Kidney epithelial cell (primary cell): ENCODE measurements at places on chromosomes 7 and 10. TPM values are rescaled to one million over a fixed set of nuclear protein-coding genes. Genes with fewer than 3 reads are reported as not detected.

DNA sequence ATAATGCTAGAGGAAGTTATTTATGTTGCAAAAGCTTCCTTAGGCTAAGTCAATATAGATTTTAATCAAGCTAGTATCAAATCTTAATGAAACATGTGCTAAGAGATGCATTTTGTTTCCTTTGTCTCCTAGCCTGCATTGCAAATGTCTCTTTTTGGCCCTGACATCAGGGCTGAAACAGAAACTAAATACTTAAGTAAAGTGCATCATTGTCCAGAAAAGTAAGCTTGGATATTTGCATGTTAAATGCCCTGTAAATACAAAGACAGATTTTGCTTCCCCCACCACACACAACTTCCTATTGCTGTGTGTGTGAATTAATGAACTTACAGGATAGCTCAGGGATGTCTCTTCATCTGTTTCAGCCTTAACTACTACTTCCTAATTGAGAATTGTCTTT lies 10.0 kb upstream of the STAMBPL1 start:
- DNase-seq: no peak

- peak; percentile 61 for DNase-seq
Measured at GRCh38 chr7:42091461-42092291, 145.3 kb downstream of the GLI3 start.

PAX4 gene
- not detected in 2 replicates for total RNA-seq

TRIM73 gene
- 0.48 TPM in 1 of 2 replicates, not detected in the other for total RNA-seq

DNA sequence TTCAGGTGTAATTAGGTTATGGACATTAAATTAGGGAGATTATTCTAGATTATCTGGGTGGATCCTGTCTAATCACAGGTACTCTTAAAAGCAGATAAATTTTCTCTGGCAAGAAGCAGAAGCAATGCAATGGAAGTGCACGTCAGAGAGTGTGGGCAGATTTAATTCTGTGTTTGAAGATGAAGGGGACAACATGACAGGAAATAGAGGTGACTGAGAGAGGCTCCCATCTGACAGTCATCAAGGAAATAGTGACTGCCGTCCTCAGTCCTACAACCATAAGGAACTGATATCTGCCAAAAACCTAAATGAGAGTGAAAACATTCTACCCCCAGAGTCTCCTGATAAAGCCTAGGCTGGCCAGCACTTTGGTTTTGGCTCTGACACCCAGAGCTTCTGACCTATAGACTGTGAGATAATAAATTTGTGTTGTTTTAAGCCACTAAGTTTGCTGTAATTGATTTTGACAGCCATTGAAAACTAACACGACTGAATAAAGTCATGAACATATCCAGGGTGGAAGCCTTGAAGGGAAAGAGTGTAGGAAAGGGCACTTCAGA lies 30.5 kb upstream of the DDX50 start:
- no peak for DNase-seq

- no peak for DNase-seq
Measured at GRCh38 chr7:43351683-43352082, 231.2 kb upstream of the STK17A start.

PDK4 gene
- 0.42 and 0.48 TPM in 2 replicates for total RNA-seq

DNA sequence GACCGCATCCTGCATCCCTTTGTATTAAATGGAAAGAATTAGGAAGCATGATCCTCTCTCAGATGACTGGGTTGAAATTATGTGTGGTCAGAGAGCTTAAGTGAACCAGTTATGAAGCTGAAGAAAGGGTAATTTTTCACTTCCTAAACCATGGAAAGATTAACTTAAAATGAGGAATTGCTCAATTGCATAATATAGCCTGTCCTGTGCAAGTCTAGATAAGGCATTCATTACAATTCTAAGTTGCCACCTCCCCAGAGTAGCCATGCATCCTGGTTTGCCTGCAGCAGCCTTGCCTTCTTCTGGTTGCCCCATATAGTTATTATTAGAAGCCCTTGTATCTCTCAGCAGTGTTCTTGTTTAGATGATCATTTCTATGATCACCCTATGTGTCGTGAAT lies 45.3 kb downstream of the STARD3NL start:
- no peak for DNase-seq

ADCY1 gene
- 5.8 and 6.6 TPM in 2 replicates for total RNA-seq

FKBP9 gene
- total RNA-seq: 107 TPM in 2 replicates

ST7 gene
- 17.0 and 19.0 TPM in 2 replicates for total RNA-seq

DNA sequence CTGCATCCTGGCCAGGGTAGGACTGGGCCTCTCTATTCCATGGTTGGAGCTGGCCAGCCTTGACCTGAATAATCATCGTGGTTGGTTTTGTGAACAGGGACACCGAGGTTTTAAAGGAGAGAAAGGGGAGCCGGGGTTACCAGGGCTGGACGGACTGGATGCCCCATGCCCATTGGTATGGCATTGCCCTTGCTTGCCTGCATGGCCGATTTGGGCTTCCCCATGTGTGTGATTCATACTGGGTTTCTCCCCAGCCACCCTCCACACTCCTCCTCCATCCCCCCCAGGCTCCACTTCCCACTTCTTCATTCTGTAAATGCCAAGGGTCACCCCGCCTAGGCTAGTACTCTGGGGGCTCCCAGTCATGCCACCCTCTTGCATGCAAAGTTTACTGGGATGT lies 98.8 kb upstream of the MACROH2A2 start:
- no peak for DNase-seq

LRRC18 gene
- not detected in 2 replicates for total RNA-seq

GRCh38 chr10:70458329-70459060 lies 17.0 kb upstream of the NODAL start:
- peak; percentile 31 for DNase-seq

DNA sequence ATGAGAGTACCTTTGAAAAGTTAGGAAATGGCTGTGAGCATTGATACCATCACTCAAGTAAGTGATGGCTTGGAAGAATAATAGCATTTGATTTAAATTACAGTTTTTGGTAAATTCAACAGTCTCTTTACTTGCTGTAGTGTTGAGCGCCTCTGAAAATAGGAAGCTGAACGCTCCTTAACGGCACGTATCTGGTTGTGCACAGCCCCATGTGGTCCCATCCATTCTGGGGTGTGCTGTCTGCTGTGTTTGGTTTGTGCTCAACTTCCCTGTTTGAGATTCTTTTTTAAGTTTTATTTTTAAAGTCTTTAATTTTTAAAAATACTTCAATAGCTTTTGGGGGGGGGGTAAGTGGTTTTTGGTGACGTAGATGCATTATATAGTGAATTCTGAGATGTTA lies 51.5 kb downstream of the DNAJB6 start:
- no peak for DNase-seq

- no peak for DNase-seq
Measured at GRCh38 chr7:38881015-38881414, 28.0 kb downstream of the VPS41 start.

ZNF804B gene
- total RNA-seq: not detected in 2 replicates

- DNase-seq: no peak
Measured at GRCh38 chr10:70528741-70529362, 50.3 kb downstream of the PALD1 start.

DNA sequence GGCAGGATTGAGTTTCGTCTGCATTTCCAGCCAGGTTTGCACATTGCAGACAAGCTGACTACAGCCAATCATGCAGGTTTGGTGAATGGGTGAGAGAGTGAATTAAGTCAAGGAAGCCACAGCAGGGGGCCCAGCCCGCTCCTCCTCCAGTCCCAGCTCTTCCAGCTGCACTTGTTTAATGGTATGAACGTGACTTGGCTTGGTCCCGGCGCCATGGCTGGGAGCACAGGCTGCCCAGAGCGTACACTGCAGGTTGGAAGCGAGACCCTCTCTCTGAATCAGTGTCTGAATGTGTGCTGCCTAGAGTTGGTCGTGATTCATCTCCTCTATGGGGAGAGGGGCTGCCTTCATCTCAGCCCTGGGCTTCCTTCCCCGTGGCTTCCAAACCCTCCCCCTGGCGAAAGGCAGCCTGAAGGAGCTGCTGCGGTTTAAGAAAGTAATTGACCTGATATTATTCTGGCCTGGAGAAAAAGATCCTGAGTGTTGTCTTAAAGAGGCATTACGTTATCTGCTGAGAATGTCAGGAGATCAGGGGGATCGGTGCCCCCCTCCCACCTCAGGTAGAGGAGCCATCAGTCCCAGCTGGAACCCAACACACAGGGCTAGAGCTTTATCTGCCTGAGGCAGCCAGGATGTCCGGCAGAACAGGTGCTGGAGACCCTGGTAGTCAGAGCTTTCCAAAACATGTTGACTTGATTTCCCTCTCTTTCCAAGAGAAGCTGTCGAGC lies 132.1 kb downstream of the COL26A1 start:
- DNase-seq: no peak

ABCB1 gene
- 3.0 and 5.0 TPM in 2 replicates for total RNA-seq

ICA1 gene
- 20.7 and 22.1 TPM in 2 replicates for total RNA-seq

- peak; percentile 16 for DNase-seq
Measured at GRCh38 chr7:4883372-4884144, at the start of gene RADIL. Gene RADIL (minus strand): TSS chr7:4883716. CDS start chr7:4878139, 5,577 bp downstream.

PTEN gene
- 39.3 and 39.4 TPM in 2 replicates for total RNA-seq

DNA sequence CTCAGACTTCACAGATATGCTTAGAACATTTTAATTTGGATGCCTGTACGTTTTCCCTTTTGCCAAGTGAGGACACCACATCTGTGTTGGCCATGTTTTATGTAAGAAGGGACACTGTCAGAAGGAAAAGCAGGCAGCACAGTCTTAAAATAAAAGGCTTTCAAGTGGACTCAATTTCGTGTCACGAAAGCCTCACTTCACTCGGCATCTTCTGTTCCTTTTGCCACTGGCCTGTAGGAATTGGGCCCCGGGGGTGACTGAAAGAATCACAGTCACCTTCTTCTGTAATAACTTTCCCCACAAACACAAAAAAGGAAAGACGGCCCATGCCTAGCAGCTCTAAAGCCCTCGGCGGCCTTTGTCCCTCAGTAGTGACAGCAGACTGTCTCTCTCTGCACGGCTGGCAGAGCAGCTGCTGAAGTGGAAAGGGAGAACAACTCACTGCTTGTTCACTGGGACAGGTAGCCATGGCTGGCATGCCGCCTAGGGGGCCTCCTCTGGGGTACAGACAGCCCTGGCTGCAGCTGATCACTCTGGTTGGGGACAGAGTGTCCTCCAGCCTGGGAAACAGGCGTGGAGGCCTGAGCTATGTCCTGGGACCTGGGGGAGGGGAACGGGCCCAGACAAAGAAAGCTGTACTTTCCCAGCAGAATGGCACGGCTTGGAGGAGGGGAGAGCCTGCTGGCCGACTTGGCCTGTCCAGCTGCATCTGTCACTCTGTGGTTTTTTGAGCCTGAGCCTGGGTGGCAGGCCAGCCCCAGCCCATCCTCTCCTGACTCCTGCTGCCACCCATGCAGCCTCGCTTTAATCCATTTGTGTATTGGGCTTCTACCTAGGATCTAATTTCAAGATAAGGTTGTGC lies 4.4 kb downstream of the RASSF4 start:
- no peak for DNase-seq

ECHDC3 gene
- total RNA-seq: 31.6 and 35.1 TPM in 2 replicates

- no peak for DNase-seq
Measured at GRCh38 chr10:8194050-8194449, 139.6 kb downstream of the GATA3 start.

DNA sequence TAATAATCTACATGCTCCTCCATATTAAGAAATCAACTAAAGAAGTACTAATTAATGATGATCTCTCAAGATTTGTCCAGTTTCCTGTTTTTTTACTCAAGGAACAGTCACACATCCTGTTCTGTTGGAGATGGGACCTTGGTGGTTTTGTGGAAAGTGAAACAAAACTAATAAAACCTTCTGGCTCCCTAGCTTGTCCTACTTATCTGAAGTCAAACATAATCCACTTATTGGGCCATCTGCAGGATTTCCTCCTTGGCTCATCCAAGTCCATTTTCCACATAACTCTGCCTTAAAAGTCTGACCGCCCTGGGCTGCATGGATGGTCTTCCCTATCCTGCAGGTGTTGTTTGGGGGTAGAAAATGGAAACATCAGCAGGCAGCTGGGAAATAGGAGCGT lies 39.4 kb upstream of the TARP start:
- no peak for DNase-seq

DNA sequence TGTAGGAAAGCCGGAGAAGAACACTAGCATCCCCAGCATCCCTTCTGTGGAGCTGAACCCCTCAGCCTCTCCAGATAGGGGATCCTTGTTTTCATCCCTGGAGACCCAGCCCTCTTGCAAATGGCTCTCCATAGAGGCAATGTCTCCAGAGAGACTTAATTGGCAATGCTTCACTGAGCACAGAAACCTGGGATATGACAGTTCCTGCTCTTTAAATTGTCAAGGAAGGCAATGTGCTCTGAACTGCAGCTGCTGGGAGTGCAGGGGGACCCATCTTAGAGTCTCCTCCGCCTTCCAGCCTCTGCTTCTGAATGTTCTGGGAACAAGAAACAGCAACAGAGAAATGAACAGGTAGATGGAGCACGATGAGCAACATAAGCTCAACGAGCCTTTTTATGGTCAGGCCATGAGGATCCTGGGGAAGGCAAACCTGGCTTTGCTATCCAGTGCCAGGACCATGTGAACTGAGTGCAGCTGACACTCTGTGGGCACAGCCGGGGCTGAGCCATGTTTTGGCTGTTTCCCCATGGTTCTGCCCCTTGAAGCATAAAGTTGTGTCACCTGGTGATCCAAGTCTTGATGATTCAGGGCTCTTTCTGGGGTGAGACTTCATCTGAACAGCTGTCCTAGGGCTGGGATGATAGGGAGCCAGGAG lies 481.0 kb downstream of the PLXNA4 start:
- DNase-seq: no peak

GPR15LG gene
- total RNA-seq: not detected in 2 replicates

GRCh38 chr7:30531286-30531685 lies 26.7 kb upstream of the GGCT start:
- no peak for DNase-seq

DNA sequence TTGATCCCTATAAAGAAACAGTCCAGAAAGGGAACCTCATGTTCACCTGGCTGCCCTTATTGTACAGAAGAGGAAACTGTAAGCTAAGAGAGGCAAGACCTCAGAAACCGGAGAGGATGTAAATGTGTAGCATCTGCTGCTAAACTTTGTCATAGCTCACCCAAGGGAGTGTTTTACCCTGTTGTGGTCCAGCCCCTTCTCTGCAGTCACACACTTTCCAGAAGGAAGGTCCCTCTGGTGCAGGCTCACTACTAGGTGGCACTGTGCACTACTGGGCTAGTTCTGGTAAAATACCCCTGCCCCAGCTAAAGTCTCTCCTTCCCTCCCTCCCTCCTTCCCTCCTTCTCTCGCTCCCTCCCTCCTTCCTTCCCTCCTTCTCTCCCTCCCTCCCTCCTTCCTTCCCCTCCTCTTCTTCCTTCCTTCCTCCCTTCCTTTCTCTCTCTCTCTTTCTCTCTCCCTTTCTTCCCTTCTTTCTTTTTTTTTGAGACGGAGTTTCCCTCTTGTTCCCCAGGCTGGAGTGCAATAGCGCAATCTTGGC lies 42.5 kb upstream of the LCOR start:
- no peak for DNase-seq

BCL7B gene
- 54.8 and 83.9 TPM in 2 replicates for total RNA-seq

DNA sequence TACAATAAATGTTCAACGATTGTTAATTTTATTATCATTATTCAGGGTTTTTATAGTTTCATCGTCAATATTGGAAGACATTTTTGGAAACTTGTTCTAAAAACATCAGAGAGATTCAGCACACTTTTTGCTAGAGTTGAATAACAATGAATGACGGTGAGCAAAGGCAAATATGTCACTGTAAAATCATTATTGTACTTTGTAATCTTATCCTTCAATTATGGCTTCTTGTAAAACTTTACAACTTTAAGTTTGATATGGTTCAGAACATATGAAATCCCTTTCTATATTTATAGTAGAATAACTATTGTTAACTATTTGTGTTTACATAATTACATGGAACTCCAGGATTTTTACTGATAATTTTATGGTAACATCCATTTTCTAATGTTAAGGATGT lies 167.8 kb upstream of the SEMA3A start:
- DNase-seq: no peak

GRCh38 chr7:134605978-134606923 lies 40.4 kb upstream of the BPGM start:
- DNase-seq: no peak

DMBT1 gene
- total RNA-seq: under 0.01 and 0.13 TPM in 2 replicates
